ENCODE measurements at places on chromosomes 1 and 21.

GRCh38 chr1:29279406-29279805, 43.1 kb downstream of the PTPRU start:
- no peak for DNase-seq

DNA sequence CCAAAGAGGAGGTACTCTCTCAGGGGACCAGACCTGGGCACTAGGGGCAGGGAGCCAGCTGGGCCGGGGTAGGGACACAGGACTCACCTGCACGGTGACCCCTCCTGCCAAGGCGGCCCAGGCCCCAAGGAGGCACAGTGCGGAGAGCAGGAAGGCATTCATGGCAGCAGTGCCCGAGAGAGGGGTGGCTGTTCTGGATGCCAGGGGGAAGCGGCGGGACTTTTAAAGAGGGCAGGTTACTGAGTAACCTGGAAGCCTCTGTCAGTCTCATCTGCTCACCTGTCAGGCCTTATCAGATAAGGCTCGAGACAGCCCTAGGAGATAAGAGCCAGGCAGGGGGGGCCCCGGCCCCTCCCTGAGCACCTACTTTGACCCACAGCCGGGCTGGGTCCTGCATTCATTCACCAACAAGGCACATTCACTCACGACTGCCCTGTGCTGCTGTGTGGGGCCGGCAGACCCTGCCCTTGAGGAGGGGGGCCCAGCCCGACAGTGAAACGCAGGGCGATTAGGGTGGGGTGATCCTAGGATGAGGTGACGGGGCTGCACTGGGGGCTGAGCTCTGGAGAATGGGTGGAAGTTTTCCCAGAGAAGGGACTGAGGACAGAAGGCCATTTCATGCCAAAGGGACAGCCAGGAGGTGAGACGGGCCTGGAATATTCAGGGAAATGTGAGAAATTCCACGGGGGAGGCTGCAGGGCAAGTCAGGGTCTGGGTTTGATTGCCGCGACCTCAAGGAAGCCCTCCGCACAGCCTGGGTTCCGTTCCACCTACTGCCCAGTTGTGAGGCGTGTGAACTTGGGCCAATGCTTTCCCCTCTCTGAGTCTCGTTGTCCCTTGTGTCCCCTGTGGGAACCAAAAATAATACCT, at the start of gene GUCA2A:
Gene GUCA2A, minus strand, starts transcription at position 195 of the 870 bp plus-strand sequence. Its CDS starts 33 bp downstream, at position 162.
- DNase-seq = no peak

- no peak for DNase-seq
Measured at GRCh38 chr1:184395370-184395769, 8.5 kb downstream of the C1orf21 start.

- DNase-seq = peak; percentile 10
Measured at GRCh38 chr1:89523572-89524368, 859 bp upstream of the LRRC8B start.

DNA sequence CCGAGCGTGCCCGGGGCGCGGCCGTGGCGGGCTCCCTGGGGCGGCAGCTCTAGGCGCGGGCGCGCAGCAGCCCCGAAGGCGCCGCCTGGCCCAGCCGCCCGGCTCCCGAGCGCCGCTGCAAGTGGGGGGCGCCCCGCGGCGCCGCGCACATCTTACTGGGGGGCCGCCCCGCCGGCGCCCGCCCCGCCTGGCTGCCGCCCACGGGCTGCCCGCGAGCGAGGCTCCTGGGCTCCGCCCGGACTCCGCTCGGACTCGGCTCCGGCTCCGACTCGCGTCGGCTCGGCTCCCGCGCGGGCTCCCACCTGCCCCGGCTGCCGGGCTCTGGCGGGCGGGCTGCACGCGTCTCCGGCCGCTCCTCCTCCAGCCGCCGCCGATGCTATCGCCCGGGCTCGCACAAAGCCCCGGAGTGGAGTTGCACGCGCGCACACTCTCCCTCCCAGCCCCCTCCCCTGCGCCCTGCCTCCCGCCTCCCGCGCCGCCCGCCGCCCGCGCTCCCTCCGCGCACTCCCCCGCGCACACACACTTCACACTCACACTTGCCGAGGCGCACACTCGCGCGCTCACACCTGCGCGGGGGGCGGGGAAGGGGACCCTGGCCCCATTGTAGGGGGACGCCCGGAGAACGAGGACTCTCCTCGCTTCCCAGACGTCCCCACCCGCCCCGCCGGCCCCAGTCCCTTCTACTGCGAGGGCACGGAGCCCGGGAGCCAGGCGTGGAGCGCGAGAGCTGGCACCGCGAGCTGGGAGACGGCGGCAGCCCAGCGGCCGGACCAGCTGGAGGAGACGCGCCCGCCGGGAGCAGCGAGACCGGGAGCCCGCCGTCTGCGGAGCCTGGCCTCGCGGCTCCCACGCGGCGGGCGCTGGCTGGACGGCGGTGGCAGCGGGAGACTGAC, at the start of gene GRIK3:
Gene GRIK3, minus strand, starts transcription at position 395 of the 893 bp plus-strand sequence. CDS start 407 bp downstream, outside the sequence.
- DNase-seq = no peak

DNA sequence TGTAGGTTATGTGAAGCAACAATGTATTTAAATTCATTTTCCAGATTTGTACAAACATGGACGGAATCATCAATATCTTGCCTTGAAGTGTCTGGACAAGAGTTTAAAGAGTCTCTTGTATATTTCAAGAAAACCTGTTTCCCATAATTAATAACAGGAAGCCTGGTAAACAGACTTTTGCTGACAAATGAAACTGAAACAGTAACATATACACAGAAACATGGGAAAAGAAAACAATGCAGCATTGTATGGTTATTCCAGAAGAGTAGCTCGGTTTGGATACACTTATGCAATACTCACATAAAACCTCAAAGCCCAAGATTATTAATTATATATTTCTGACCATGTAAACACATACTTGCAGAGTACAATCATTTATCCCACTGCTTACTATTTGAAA, 265.5 kb downstream of the PTPRC start:
- no peak for DNase-seq

- no peak for DNase-seq
Measured at GRCh38 chr1:7651203-7651602, 119.9 kb upstream of the VAMP3 start.

DNA sequence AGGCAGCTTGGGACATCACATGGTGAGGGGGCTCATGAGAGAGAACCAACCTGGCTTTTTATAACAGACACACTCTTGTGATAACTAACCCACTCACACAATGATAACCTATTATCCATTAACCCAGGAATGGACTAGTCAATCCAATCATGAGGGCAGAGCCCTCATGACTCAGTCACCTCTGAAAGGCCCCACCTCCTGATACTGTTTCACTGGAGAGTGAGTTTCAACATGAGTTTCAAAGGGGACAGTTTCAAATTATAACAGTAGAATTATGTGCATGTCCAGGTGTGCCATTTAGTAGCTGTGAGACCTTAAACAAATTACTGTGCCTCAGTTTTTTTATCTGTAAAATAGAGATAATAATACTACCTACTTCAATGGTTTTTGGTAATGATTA, 47.6 kb upstream of the PPP2R5A start:
- DNase-seq = no peak

- no peak for DNase-seq
Measured at GRCh38 chr1:38055965-38056364, 9.4 kb upstream of the POU3F1 start.

- DNase-seq = no peak
Measured at GRCh38 chr1:73382966-73383365, 815.0 kb downstream of the LRRIQ3 start.

- DNase-seq = no peak
Measured at GRCh38 chr1:154730986-154731489, 123.1 kb upstream of the ADAR start.

DNA sequence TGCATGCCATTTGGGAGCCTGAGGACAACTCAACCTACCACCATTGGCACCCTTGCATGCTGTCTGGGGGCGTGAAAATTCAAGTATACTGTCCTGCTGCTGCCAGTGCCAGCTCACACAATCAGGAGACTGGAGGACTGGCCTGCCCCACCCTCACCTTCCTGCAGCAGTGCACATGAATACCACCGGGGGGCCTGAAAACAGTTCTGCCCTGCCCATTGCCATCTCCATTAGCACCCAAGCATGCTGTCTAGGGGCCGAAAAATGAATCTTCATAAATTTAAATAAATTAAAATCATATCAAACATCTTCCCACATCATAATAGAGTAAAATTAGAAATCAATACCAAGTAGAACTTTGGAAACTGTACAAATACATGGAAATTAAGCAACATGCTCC, 322.1 kb upstream of the TMPRSS15 start:
- no peak for DNase-seq

GRCh38 chr1:171185091-171185490, at the start of gene FMO2:
TSS of gene FMO2 (plus strand) at chr1:171185300. CDS start at chr1:171185714, 414 bp downstream.
- no peak for DNase-seq

- DNase-seq = no peak
Measured at GRCh38 chr1:35857830-35858229, 25.2 kb upstream of the AGO1 start.

DNA sequence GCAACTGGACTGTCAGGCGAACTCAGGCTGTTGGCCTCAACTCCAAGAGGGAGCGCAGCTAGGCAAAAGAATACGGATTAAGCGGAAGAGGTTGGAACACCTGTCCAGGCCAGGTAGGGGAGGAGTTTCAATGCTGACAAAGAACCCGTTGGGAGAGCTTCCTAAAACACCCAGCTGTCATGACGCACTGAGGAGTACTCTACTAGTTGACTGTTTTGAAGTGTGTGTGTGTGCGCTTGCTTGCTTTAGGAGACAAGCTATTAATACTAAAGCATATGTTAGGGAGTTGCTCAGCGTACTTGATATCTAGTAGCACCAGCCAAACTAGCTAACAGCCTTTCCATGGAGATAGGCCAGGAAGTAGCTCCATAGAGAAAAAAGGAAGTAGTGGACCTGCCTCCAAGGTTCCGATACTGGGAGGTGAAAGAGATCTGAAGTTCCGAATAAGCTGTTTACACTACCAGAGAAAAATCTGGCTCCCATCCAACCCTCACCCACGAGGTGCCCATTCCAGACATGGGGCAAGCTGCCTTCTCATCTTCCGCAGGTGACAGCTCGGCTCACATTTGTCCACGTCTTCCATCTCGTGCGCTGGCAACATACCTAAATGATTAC, 974 bp upstream of the FNBP1L start:
- no peak for DNase-seq

DNA sequence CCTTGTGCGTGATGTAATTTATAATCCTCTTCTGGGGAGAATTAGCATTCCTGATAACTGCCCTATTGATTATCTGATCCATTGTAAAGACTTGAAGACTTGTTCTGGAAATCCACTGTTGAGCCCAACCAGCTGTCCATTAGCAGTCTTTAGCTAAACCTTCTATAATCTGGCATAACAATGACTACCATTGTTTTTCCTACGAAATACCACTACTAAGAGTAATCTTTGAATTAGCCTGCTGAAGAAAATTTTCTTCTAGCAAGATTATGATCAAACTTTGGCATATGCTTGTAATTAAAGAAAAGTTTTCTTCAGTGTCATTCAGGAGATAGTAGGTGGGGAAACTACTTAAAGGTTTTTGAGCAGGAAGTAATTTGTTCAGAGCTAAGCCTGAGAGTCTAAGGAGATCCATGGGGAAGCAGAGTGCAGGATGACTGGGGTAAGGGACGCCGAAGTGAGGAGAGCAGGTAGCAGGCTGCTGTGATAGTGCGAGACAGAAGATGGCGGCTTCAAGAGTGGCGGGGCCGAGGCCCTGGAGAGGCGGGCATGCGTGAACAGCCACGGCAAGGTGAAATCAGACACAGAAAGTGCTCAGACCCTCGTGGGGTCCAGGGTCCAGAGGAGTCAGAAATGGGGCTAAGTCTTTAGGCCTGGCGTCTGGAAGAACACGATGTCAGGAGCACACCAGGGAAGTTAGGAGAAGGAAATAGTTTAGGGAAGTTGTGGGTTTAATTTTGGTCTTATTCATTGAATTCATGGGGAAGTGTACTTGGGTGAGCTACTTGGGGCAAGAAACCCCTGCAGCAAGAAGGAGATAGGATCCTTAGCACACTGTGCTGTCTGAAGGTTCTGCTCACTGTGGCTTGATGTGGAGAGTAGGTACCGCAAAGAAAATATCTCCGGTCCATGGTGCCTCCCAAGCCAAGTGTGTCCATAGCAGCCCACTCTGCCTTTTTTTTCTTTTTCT, 112.6 kb upstream of the ADAR start:
- no peak for DNase-seq

DNA sequence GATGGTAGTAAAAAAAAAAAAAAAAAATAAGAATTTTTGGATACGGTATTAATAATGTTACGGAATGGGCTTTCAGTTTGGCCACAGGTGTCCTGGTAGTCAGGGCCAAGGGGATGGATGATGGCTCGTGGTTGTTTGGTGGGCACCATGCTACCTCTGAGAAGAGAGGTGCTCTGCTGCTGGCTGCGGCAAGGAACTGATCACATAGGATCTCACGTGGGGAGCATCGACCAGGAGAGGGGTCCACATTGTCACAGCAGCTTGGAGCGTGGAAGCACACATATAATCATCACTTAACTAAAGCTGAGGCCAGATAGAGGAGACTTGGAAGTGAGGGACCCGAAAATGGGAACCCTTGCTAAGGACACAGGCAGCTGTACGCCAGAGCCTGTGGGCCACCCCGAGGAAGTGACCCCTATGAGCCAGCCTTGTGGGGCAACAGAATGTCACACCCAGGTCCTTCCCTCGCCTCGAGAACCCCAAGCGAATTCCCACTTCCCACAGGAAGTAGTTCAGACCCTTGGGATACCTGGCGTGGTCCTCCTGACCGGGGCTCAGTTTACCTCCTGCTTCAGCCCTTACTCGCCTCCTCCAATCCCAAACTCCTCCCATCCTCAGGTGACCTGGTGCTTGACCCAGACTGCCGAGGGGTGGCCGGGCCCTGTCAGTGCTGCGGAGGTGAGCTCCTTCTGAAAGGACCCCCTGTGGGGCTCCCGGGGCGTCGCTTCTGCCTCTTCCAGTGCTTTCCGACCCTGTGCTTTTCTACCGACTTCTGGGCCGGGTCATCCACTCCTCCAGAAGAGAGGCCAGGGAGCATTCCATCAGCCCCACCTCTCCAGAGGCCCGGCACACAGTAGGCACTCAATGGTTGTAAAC, 222.0 kb downstream of the CAMTA1 start:
- DNase-seq = no peak

DNA sequence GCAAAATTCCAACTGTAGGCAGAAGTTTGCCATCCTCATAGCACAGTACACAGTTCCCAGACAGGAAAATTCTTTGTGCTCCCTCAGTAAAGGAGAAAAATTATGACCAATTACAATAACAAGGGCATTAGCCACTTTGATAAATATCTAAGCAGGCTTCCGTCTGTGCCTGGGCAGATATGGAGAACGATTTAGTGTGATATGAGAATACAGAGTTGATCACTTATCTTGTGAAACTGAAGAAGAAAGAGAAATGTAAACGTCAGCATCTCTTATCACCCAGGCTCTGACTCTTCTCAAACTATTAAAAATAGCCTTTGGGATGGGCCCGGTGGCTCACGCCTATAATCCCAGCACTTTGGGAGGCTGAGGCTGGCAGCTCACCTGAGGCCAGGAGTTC, 54.5 kb upstream of the TIAM1 start:
- DNase-seq = no peak

GRCh38 chr1:162042361-162042760, 18.7 kb upstream of the OLFML2B start:
- no peak for DNase-seq

DNA sequence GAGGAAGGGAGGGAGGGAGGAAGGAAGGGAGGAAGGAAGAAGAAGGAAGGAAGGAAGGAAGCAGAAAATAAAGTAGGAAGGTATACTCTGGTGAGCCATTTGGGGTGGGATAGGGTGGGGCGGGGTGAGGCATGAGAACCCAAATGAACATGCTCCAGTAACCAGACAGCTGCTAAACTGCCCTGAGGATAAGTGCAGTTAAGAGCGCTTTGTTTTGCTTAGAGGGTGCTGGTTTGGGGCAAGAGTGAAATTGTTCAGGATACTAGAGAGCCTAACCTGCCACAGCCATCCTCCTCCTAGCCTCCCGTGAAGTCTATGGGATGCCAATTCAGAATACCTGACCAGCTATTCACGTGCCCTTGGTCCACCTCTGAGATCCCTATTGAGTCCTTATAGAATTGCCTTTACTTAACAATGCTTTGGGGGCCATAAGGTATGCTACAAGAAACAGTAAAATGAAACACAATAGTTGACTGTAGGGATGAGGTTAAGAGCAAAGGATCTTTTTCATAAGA, 59.0 kb upstream of the ATF3 start:
- no peak for DNase-seq
